Activated T-helper 17 cell treated with anti-CD3 and anti-CD28 coated beads, Interleukin-2, amount 50 U/mL, for 72 hours (primary cell): ENCODE measurements at places on chromosomes 4 and X.

- no peaks in the 10 kb centered on the region for H3K36me3 ChIP-seq
- no peak overlapping the region for H3K27ac ChIP-seq
- H3K4me1 ChIP-seq, result peaks cover 9% of the 10 kb centered on the region
- H3K27me3 ChIP-seq, result peaks cover 59% of the 10 kb centered on the region
- ATAC-seq, result peak; percentile 69
- H3K4me3 ChIP-seq, result peak overlapping the region; percentile 74
Observed at GRCh38 chr4:173509036-173510001, 20.7 kb downstream of the HAND2 start.

DNA sequence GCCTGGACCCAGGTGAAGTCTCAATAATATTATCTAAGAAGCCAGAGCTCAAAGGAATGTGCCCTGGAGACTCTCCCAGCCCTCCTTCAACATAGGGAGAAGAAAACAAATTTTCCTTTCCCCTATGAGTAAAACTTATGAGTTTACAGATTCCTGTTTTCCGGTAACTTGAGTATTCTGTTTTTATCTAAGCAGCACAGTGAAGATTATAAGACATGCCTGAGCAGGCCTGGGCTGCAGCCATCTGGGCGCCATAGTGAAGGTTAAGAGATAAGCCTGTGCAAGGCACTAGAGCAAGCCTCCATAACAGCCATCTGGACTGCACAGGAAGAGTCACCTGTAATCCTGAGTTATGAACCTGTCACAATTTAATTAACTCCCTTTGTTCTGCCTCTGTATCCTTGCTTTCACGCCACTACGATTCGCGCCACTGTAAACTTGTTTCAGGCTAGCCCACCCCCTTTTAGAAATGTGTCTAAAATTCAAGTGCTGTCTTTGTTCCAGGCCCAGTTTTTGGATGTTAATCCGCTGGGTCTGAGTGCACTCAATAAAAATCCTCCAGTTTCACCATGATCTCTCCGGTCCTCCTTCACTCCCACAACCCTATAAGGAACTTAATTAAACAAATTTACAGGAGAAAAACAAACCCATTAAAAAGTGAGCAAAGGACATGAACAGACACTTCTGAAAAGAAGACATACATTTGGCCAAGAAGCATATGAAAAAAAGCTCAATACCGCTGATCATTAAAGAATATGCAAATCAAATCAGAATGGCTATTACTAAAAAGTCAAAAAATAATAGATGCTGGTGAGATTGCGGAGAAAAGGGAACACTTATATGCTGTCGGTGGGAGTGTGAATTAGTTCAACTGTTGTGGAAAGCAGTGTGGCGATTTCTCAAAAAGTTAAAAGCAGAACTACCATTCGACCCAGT is 189.5 kb downstream of the APBB2 start:
- no peaks in the 10 kb centered on the region for H3K27me3 ChIP-seq
- no peak overlapping the region for H3K27ac ChIP-seq
- H3K4me1 ChIP-seq, result no peaks in the 10 kb centered on the region
- H3K36me3 ChIP-seq, result no peaks in the 10 kb centered on the region
- no peak overlapping the region for H3K4me3 ChIP-seq

DNA sequence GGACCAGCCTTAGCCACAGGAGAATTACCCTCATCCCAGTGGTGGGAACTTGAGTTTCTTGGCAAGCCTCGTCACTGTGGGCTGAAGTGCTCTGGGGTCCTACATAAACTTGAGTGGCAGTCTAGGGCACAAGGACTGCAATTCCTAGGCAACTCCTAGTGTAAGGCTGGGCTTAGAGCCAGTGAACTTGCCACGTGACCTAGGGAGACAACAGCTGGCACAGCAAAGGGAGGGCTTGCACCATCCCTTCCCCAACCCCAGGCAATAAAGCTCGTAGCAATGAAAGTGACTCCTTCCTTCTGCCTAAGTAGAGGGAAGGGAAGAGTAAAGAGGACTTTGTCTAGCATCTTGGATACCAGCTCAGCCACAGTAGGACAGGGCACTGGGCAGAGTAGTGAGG is 81.8 kb downstream of the TEX11 start:
- no peak overlapping the region for H3K27ac ChIP-seq
- no peaks in the 10 kb centered on the region for H3K36me3 ChIP-seq
- no peak for ATAC-seq
- no peaks in the 10 kb centered on the region for H3K27me3 ChIP-seq
- no peaks in the 10 kb centered on the region for H3K4me1 ChIP-seq

- no peak overlapping the region for H3K27ac ChIP-seq
- H3K4me3 ChIP-seq, result no peak overlapping the region
- no peaks in the 10 kb centered on the region for H3K36me3 ChIP-seq
- H3K27me3 ChIP-seq, result peaks cover 9% of the 10 kb centered on the region
- no peaks in the 10 kb centered on the region for H3K4me1 ChIP-seq
- ATAC-seq, result no peak
Observed at GRCh38 chr4:3384771-3385710, 56.7 kb upstream of the HGFAC start.

- H3K4me3 ChIP-seq, result no peak overlapping the region
- H3K36me3 ChIP-seq, result no peaks in the 10 kb centered on the region
- ATAC-seq, result no peak
- no peak overlapping the region for H3K27ac ChIP-seq
- H3K27me3 ChIP-seq, result no peaks in the 10 kb centered on the region
Observed at GRCh38 chrX:44152852-44153251, 179.7 kb upstream of the NDP start.

DNA sequence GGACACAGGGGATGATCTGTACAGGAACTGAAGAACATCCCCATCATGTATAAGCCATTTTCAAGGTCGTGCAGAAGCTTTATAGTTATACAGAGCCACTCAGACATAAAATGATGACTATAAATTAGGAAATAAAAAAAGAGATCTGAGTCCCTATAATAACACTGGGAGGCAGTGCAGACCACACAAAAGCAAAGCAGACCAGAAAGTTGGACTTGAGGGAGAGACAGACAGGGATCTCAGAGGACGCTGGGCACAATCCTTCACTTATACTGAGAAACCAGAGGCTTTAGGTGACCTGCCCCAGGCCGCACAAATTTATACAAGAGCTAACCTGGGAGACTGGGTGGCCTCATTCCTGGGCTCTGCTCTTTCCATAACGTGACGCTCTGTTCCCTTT is 70.5 kb downstream of the HADH start:
- ATAC-seq, result no peak
- H3K27ac ChIP-seq, result peak overlapping the region; percentile 82
- H3K27me3 ChIP-seq, result no peaks in the 10 kb centered on the region
- H3K36me3 ChIP-seq, result peaks cover 69% of the 10 kb centered on the region

DNA sequence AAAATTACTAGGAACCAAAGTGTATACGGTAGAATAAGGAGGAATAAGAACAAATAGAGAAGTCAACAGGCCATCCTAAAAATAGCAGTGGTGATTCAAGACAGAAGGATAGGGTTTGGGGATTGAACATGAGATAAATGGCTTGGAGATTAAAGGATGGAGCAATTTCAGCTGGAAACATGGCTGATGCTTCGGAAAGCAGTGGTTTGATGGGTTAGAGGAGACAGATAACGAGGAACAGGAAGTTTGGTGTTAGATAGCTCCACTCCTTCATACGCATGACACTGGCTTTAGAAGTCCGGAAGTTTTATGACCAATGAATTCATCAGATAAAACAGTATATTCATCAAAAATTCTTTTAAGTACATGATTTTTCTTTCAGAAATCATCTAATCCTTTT is 70.8 kb upstream of the GALNTL6 start:
- no peaks in the 10 kb centered on the region for H3K4me1 ChIP-seq
- no peaks in the 10 kb centered on the region for H3K27me3 ChIP-seq
- no peaks in the 10 kb centered on the region for H3K36me3 ChIP-seq
- ATAC-seq, result no peak
- H3K4me3 ChIP-seq, result no peak overlapping the region
- no peak overlapping the region for H3K27ac ChIP-seq

DNA sequence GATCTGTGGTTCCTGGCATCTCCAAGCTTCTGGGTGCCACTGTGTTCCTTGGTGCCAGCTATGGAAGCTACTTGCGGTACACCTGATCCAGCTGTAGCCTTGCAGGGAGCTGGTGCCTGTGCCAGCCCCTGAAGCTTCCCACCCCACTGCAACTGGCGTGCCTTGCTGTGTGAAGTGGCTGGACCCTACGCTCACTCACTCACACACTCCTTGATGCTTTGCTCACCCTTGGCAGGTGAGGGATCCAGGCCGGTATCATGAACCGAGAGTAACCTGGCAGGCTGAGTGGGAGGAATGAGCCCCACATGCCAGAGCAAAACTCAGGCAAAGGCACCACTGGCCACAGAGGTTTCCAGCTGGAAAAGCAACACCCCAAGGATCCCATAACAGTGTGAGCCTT is 31.3 kb upstream of the TEX13C start:
- H3K4me3 ChIP-seq, result no peak overlapping the region
- H3K27ac ChIP-seq, result no peak overlapping the region
- H3K27me3 ChIP-seq, result no peaks in the 10 kb centered on the region
- no peak for ATAC-seq
- no peaks in the 10 kb centered on the region for H3K4me1 ChIP-seq

DNA sequence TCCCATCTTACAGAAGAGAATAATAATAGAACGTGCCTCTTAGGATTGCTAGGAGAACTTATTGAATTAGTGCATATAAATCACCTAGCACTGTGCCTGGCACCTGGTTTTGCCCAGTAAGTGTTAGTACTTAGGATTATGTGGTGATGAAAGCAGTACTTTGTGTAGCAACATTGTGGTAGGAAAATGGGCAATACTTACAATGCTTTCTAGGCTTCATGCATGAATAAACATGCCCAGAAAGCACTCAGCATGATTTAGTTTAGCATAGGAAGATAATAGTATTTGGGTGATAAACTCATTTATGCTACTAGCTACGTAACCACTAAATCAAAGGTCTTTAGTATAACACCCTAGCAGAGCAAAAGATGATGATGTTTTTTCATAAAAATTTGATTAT is 105.6 kb downstream of the NEUROG2 start:
- H3K4me3 ChIP-seq, result no peak overlapping the region
- no peaks in the 10 kb centered on the region for H3K27me3 ChIP-seq
- no peaks in the 10 kb centered on the region for H3K4me1 ChIP-seq
- no peak for ATAC-seq
- H3K27ac ChIP-seq, result no peak overlapping the region

DNA sequence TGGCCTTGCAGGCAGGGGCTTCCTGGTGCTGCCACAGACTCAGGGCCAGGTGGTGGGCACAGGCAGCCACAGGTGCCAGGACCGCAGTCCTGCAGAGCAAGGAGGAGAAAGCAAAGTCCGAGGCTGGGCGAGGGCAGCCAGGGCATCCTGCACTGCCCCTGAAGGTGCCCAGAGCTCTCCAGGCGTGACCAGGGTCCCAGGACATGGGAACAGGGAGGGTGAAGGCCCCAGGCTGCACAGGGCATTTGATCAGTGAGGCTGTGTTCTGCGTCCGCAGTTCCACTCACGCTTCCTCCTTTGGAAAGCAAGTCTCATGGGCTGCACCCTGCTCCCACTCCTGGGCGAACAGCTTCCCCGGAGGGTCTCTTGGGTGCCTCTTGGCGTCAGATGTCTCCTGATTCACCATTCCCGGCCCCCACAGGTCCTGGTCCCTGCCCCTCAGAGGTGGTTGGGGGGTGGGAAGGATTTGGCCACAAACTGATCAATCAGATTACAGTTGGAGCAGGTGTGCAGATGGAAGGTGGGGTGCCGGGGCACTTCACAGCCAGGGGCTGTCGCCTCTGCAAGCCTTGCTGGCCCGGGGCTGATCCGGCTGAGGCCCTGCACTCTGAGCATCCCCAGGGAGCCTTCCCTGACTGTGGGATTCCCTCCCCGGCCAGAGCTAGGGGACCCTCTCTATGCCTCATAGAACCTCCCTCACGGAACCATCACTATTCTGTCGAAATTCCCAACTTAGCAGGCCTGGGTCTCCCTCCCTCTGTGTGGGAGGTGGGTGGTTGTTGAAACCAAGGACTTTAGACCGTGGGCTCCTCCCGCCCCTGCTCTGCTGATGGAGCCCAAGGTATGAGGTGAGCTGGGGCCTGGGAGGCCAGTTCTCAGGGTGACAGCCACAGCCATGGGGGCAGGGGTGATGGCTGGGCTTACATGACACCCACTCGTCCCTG is 3.3 kb downstream of the SH3TC1 start:
- ATAC-seq, result no peak
- no peaks in the 10 kb centered on the region for H3K27me3 ChIP-seq
- H3K4me1 ChIP-seq, result peaks cover 18% of the 10 kb centered on the region

DNA sequence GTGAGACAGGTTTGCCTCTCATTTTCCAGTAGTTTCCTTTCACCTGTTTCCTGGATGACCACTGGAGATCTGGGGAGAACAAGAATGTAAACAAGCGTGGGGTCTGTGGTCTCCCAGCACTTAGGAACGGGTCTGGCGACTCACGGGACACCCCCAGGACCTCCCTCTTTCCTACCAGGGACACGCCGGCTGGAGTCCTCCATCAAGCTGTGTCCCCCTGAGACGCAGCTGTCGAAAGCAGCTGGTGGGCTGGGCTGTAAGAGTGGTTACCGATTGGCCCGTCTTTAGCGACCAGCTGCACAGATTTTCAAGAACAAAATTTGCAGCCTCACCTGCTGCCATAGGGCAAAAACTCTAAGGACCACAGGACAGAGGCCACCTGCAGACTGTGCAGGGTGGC is 11.9 kb downstream of the LRPAP1 start:
- H3K27ac ChIP-seq, result no peak overlapping the region
- ATAC-seq, result no peak
- H3K4me1 ChIP-seq, result no peaks in the 10 kb centered on the region
- H3K27me3 ChIP-seq, result no peaks in the 10 kb centered on the region
- H3K4me3 ChIP-seq, result no peak overlapping the region
- H3K36me3 ChIP-seq, result peaks cover 71% of the 10 kb centered on the region

GRCh38 chr4:13496605-13497004 is 12.5 kb upstream of the RAB28 start:
- H3K4me3 ChIP-seq, result no peak overlapping the region
- ATAC-seq, result no peak
- H3K27ac ChIP-seq, result no peak overlapping the region
- no peaks in the 10 kb centered on the region for H3K36me3 ChIP-seq
- peaks cover 41% of the 10 kb centered on the region for H3K27me3 ChIP-seq

DNA sequence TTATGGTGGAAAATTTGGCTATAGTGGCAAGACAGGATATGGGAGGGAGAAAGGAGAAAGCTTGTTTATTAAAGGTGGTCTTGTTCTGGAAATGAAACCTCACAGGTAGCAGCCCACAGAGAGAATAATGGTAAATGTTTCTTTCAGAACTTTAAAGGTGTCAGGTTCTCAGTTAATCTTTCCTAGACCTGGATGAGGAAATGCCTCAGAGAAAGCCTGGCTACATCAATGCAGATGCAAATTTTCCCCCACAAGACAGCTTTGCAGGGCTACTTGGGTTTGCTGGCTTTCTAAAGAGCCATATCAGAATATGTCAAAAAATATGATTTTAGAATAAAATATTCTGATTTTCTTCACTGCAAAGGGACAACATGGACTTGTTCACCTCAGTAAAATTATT is 715.0 kb downstream of the FAM133A start:
- no peaks in the 10 kb centered on the region for H3K36me3 ChIP-seq
- no peaks in the 10 kb centered on the region for H3K27me3 ChIP-seq
- H3K4me1 ChIP-seq, result no peaks in the 10 kb centered on the region
- no peak for ATAC-seq
- H3K27ac ChIP-seq, result no peak overlapping the region
- H3K4me3 ChIP-seq, result no peak overlapping the region
